Stimulated activated CD4-positive, alpha-beta T cell treated with anti-CD3 and anti-CD28 coated beads, Interleukin-4, amount 100 ng/mL, for 48 hours (primary cell): ENCODE measurements at places on chromosomes 2 and 18.

GRCh38 chr2:25347846-25348245, 6.1 kb upstream of the DNMT3A start:
- no peak for DNase-seq

GRCh38 chr2:233075966-233076339, 15.8 kb downstream of the INPP5D start:
- no peak for DNase-seq

GRCh38 chr2:191758518-191759507, 80.9 kb downstream of the NABP1 start:
- peak; percentile 22 for DNase-seq

DNA sequence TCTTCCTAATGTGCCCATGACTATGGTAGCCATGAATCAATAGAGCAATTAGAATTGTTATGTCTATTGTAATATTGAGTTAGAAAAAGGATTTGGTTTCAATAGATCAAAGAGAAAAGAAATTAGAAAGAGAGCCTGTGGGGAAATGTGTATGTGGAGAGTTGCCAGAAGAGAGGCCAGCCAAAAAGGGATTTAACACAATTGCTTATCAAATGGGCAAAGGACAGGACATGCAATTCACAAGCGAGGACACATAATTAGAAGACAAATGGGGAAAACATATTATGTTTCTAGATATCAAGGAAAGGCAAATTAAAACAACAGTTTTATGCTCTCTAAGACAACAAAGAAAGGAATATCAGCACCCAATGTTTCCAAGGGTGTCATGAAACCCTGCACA, 403.2 kb upstream of the KLHL29 start:
- DNase-seq, result no peak

- DNase-seq, result no peak
Measured at GRCh38 chr2:86790676-86791572, at the start of gene CD8A. Gene CD8A, minus strand, starts transcription at chr2:86790913. Its CDS starts 88 bp downstream, at chr2:86790825.

DNA sequence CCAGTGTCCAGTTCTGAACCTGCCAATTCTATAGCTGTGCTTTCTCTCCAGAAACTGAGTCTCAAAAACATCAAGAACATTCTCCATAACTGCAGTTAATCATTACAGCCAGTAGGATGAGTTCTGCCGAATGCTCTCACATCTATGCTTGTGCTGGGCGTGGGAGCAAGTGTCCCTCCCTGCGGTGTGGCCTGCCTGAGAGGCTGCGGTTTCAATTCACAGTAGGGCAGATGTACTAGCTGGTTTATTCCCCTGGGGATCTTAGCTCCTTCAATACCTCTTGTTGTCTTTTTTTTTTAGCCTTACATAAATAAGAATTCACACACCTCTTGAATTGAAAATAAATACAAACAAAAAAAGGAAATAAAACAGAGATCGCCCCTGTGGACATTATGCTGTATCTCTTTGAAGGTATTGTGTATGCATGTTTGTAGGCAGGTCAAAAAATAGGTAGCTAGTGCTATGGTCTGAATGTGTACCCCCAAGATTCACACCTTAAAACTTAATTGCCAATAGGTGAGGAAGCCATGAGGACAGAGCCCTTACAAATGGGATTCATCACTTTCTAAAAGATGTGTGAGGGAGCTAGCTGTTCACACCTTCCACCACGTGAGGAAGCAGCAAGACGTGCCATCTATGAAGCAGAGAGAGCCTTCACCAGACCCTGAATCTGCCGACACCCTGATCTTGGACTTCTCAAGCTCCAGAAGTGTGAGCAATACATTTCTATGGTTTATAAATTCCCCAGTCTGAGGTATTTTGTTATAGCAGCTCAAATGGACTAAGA, 74.3 kb downstream of the BCL2L11 start:
- DNase-seq, result no peak

DNA sequence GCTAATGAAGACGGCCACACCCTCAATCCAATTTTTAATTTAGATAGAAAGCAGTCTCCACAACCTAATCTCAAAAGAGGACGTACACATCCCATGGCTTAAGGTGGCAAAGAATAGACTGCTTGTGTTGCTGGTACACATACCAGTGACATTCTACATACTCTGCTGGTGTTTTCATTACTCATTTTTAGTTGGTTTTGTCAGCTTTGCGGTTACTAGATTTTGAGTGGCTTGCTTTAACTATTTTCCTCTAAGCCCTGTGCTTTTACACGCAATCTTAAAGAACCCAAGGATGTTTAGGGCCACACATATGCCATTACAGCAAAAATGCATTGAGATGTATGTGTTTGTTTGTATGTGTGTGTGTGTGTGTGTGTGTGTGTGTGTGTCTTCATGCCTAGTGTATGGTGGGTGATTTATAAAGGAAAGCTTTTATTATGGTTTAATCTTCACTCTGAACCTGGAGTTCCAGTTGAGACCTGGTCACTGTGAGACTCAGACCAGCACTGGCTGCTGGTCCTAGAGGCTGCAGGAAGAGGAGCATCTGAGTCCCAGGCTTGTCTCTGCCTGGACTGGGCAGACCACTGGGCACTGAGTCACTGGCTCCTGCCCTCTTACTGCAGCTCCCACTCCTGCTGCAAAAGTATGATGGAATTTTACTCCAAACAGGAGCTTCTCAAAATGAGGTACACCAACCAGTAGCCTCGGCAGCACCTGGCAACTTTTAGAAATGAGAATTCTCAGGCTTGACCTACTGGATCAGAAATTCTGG, 415.9 kb downstream of the NBAS start:
- DNase-seq, result no peak

DNA sequence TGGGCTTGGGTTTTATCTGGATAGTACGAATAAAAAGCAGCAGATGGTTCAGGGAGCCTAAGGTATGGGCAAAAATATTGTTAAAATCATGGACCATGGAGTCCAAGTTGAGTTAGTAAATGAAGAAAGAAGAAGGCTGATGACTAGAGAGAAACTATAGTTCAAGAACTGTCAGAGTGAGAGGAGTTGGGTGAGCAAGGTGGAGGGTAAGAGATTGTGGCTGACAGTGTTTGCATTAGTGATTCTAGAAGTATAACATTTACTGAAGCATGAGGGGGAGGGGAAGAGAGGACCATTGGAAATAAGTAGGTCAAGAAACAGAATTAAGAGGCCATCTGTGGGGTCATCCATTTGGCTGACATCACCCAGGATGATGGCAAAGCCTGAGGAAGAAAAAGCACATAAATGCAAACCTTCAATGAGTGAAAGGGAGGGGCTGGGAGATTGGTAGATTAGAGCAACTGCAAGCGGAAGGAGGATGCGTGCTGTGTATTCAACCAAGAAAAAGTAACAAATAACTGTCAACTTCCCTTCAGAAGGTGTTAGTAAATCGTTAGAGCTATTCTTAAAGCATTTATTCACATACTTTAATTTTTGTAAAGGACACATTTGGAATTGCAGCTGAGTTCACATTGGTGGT, 392.8 kb downstream of the TSN start:
- no peak for DNase-seq

GRCh38 chr2:54558188-54559005, 102.3 kb downstream of the SPTBN1 start:
- peak; percentile 61 for DNase-seq

DNA sequence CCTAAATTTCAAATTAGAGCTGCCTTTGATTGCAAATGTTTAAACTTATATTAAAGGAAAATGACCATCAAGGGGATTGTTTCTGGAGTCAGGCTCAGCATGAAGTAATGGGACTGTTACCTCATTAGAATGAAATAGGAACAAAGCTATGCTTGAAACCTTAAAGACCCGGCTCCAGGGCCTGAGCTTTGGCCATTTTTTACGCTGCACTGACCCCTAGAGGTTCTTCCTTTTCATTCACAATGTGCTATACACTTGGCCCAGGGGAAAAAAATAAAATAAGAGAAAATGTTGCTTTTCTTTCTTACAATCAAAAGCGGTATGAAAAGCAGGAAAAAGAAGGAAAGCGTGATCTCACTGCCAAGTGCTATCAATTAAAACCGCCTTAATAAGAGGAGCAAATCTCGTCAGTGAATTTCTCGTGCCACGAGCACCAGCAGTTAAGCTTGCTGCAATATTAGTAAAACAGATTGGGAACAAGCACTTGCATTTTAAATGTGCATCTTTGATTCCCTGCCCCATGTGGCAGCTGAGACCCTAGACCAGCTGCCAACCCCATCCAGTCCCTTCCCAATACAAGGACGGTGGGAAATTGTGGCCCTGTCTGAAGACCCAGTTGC, 96.6 kb downstream of the MBD2 start:
- no peak for DNase-seq

DNA sequence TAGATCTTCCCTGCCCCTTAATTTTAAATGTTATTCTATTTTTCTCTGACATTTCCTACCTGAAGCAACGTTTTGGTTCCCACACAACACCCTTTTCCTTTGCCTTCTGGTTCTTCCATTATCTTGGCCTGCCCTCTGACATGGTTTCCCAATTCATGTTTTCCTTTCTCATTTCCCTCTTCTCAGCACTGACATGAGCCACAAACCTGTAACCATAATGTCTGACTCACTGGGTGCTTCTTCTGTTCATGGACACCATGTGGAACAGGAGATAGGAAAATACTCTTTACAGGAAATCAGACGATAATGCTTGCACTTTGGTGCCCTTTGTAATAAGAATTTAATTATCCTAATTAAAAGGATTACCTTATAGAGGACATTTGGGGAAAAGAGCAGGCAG, 142.0 kb downstream of the ZEB2 start:
- DNase-seq, result no peak

- no peak for DNase-seq
Measured at GRCh38 chr2:527581-527980, 149.6 kb downstream of the TMEM18 start.

DNA sequence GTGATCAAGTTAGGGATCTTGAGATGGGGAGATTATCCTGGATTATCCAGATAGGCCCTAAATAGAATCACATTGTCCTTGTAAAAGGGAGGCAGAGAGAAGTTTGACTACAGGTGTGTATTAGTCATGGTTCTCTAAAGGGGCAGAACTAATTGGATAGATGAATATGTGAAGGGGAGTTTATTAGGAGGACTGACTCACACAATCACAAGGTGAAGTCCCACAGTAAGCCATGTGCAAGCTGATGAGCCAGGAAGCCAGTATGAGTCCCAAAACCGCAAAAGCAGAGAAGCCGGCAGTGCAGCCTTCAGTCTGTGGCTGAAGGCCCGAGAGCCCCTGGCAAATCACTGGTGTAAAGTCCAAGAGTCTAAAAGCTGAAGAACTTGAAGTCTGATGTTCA, 275.8 kb downstream of the KCNS3 start:
- DNase-seq, result no peak

DNA sequence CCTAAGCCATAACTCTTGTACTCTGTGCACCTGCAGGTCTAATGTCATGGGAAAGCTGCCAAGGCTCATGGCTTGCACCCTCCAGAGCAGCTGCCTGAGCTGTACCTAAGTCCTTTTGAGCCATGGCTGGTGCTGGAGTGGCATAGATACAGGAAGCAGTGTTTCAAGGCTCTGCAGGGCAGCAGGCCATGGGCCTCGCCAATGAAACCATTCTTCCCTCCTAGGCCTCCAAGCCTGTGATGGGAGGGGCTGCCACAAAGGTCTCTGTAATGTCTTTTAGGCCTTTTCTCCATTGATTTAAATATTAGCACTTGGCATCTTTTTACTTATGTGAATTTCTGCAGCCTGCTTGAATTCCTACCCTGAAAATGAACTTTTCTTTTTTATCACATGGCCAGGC, 108.5 kb downstream of the PTH2R start:
- DNase-seq, result no peak

DNA sequence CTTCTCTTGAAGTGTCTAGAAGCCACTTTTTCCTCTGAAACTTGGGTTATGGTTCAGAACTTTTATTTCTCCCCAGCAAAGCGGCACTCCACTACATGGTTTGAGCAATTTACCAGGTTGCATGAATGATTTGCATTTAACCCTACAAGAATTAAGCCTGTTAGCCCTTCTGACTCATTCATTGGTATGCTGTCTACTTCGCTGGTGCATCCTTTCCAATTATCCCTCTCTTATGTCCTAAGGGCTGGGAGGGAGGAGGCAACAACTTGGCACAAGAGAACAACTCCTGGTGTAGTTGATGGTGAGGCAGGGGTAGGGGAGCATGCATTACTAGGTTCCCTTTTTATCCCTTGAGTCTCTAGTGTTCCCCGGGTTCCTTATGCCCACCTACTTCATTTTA, 293.4 kb upstream of the MEX3C start:
- no peak for DNase-seq

GRCh38 chr2:99860720-99861375, 281.5 kb downstream of the AFF3 start:
- no peak for DNase-seq

GRCh38 chr2:20582600-20583221, 68.2 kb downstream of the HS1BP3 start:
- no peak for DNase-seq

DNA sequence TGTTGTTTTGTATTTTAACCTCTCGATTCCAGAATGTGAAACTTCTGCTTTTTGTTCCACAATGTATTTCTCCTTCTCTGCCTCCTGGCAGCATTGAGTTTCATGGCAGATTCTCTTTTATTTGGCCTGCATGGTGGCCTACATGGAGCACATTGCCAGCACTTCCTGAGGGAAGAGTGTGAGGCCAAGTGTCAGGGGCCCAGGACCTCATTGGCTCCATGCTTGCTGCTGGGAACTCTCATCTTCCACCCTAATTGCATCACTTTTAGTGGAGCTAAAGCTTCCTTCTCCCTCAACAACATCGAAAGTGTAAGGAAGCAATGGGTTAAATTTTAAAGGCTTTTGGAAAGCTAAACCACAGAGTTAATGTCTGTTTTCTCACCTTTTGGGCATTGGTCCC, 9.5 kb downstream of the TRIB2 start:
- no peak for DNase-seq

DNA sequence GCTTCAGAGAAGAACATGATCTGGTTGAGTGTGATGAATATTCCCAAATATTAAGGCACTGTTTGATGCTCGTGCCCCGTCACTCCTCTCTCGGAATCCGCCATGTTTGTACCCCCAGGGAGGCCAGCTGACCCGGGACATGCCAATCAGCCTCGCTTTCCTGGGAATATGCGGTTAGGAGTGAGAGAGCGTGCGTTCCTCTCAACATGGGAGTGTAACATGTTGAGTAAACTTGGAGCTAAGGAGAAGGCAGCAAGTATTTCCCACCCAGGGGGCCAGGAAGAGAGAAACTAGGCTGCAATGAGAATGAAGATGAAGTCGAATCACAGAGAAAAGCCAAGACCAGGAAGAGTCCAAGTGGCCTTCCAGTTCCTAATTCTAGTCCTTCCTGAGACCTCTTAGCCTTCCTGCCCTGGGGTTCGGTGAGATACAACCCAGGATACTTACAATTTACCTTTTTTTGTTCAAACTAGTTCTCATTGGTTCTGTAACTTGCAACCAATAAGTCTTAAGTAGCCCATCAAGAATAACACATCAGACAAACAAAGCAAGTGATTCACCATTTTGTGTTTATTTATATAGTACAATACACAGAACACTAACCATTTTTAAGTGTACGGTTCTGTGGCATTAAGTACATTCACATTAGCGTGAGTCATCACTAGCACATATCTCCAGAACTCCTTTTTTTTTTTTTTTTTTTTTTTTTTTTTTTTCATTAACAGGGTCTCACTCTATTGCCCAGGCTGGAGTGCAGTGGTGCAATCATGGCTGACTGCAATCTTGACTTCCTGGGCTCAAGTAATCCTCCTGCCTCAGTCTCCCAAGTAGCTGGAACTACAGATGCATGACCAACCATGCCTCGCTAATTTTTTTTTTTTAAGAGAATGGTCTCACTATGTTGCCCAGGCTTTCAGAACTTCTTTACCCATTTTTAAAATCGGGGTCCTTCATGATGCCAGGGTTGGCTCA, 36.4 kb upstream of the SLC1A4 start:
- DNase-seq, result no peak

- DNase-seq, result no peak
Measured at GRCh38 chr18:70452501-70452900, 163.7 kb downstream of the SOCS6 start.

- no peak for DNase-seq
Measured at GRCh38 chr18:75035928-75036327, 173.0 kb downstream of the PTGR3 start.
